Stimulated activated CD4-positive, alpha-beta T cell treated with anti-CD3 and anti-CD28 coated beads, Interleukin-4, amount 100 ng/mL, for 24 hours (primary cell): ENCODE measurements at places on chromosomes 13 and 19.
A peak's percentile ranks its signal among the peaks of the same experiment; 100 is the strongest.

DNA sequence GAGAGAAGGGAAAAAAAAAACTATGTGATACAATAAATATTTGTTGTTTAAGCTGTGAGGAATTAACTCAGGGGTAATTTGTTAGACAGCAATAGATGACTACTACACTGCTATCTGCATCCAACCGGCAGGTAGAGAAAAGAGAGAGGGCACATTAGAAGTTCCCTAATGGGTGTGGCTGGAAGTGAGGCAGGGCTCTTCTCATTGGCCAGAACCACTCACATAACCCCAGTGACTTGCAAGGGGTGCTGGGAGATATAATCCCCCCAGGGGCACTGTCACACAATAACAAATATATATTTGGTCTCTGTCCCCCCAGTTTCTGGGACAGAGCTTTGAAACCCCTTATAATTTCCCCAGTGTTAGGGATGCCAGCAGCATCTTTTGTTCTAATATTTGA, 24.3 kb downstream of the FGF21 start:
- DNase-seq = no peak

DNA sequence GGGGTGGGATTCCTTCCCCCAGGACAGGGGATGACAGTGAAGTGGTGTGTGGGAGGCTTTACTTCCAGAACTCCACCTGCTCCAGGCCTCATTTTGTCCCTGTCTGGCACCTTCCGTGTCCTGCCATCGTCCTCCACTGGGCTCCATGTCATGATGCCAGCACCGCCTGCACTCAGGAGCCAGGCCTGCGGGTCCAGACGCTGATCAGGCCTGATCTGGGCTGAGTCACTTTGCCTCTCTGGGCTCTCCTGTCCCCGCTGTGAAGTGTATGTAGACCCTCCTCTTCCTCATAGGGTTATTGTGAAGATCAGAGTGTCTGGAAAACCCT, 9.6 kb downstream of the FUZ start:
- DNase-seq = no peak

DNA sequence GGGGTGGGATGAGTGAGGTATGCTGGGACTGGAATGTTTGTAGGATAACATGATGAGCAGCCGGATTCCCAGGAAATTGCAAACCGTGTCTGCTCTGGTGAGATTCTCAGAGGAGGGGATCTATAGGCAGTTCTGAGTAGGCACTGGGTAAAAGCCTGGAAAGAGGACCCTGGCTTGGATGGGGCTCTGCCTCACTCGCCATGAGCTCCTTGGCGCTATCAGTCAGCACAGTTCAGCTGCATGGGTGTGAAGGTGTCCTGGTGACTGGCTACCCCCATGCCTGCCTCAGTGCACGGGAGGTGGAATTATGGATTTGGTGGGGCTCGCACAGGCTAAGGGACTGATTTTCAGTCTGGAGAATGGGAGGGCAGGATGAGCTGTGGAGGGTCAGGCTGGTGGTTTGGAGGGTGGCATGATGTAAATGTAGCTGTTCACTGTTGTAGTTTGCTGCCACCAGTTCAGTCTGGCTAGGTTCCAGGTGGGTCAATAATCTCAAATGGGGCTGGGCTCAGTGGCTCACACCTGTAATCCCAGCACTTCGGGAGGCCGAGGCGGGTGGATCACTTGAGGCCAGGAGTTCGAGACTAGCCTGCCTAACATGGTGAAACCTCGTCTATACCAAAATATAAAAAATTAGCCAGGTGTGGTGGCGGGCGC, 9.2 kb upstream of the ZNF627 start:
- no peak for DNase-seq

- no peak for DNase-seq
Observed at GRCh38 chr13:58955546-58956385, 1208.0 kb downstream of the DIAPH3 start.

DNA sequence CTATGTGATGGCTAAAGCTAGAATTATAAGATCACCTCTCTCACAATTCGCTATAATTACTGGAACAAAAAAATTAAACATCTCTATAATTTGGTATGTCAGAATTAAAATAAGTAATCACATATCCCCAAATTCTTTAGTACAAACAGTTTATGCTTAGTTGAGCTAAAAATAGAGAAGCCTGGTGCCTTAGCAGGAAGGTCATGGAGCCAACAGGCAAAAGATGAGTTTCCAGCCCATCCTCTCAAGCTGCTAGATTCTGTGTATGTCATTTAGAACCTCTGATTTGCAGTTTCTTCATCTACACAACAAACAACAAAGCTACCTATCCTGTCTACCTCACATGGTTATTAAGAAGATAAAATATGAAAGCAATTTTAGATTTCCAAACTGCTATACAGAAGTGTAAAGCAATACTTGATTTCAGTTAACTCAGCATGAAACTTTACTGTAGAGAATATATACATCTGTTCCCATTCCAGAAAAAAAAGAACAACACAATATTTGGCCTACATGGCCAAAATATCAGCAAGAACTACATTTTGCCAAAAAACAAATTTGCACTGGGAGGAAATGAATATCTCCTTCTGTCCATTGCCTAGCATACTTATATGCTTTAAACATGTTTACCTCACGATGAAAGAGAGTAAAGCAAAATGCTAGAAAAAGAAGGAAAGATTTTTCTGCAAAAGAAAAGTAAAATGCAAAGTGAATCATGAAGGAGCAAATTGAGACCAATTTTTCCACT, 294.0 kb upstream of the MIR17HG start:
- DNase-seq = no peak

DNA sequence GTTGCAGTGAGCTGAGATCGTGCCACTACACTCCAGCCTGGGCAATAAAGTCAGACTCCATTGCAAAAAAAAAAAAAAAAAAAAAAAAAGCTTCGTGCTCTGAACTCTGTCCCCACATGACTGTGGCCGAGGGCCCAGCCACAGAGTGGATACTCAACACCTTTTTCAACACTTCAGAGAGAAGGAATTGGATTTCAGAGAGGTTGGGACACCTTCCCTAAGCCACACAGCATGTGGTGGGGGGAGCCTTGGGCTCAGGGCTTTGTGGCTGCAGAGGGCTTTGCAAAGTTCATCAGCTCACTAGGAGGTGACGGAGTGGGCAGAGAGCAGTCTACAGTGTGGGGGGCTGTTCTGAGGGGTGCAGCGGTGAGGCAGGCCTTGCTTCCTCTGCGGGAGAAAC, 9.5 kb downstream of the LSM7 start:
- DNase-seq = no peak

GRCh38 chr13:103878891-103879605, 812.8 kb upstream of the SLC10A2 start:
- no peak for DNase-seq

- DNase-seq = no peak
Observed at GRCh38 chr13:39815345-39816111, 160.1 kb downstream of the COG6 start.

- no peak for DNase-seq
Observed at GRCh38 chr19:13149628-13150186, 468 bp downstream of the STX10 start.

GRCh38 chr19:21109116-21109515, 27.1 kb downstream of the ZNF714 start:
- no peak for DNase-seq

- peak; percentile 85 for DNase-seq
Observed at GRCh38 chr19:33235269-33235995, 9.8 kb upstream of the SLC7A10 start.

DNA sequence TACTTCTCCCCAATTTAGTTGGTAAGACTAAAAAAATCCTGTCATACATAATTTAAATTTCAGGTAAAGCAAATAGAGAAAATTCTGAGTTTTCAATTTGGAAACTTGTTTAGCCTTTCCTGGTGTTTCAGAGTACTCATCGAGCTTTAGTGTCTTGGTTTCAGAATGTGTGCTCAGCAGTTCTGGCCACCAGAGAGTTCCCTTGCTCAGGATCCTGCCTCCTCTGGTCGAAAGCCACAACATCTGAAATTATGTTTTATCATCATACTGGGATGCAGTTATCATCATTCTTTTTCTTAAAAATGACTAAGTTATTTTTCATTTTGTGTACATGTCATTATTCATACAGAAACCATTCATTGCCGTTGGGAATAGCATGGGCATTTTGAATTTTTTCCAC, 263.2 kb upstream of the SPRY2 start:
- no peak for DNase-seq

DNA sequence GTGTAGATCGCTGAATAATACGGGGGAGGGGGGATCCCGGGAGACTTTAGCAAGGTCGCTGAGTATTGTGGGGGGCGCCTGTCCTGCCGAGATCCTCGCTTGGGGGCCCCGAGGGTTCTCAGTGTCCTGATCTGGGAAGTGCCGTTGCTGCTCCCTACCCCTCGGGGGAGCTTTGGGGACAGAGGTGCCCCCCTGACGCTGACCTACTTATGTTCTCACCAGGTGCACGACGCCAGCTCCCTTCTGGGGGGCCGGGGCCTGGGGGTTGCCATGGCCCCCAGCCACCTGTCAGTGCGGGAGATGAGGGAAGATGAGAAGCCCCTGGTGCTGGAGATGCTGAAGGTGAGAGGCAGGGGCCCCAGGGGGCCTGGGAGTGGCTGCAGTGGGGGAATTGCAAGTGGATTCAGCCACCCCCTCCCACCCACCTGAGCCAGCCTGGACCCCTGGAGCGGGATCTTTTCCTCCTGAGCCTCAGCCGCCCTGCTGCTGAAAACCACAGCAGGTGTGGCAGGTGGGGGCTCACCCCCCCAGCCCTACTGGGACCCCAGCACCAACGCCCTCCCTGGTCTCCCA, 537 bp downstream of the NAT14 start:
- no peak for DNase-seq

DNA sequence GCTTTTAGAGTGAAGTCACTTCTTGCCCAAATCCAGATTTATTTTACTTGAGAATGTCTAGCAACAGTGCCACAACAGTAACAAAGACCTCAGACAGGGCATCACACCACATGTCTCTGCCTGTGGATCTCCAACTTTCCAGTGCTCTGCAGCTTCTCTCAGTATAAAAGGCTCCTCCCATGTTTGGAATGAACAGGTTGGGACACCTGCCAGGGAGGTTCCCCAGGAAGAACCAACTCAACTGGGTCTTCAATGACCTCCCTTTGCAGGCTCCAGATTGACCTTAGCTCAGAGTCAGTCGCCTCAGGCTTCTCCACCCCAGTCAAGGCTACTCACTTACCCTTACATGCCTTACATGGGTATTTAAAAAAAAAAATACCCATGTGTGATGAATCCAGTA, 3.4 kb downstream of the ZNF823 start:
- no peak for DNase-seq

- peak; percentile 59 for DNase-seq
Observed at GRCh38 chr19:46678110-46678732, 17.2 kb upstream of the DACT3 start.

- DNase-seq = peak; percentile 100
Observed at GRCh38 chr19:47600246-47601179, 8.4 kb upstream of the BICRA start.

DNA sequence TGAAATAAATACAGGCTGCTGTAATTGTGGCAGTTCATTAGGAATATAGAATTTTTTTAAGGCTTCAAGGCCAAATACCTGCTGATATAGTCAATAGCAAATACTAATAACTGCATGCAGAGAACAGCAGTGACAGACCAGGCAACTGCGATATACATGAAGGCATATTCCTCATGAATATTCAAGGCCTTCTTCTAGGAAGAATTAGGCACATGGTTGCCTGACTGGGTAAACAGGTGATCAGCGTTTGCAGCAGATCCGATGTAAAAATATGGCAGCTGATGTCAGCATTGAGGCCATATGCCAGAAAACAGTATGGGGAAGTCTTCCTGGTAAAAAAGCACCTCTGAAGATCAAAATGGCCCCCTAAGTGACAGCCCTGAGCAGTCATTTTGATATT, 629.7 kb downstream of the UQCRFS1 start:
- DNase-seq = no peak

DNA sequence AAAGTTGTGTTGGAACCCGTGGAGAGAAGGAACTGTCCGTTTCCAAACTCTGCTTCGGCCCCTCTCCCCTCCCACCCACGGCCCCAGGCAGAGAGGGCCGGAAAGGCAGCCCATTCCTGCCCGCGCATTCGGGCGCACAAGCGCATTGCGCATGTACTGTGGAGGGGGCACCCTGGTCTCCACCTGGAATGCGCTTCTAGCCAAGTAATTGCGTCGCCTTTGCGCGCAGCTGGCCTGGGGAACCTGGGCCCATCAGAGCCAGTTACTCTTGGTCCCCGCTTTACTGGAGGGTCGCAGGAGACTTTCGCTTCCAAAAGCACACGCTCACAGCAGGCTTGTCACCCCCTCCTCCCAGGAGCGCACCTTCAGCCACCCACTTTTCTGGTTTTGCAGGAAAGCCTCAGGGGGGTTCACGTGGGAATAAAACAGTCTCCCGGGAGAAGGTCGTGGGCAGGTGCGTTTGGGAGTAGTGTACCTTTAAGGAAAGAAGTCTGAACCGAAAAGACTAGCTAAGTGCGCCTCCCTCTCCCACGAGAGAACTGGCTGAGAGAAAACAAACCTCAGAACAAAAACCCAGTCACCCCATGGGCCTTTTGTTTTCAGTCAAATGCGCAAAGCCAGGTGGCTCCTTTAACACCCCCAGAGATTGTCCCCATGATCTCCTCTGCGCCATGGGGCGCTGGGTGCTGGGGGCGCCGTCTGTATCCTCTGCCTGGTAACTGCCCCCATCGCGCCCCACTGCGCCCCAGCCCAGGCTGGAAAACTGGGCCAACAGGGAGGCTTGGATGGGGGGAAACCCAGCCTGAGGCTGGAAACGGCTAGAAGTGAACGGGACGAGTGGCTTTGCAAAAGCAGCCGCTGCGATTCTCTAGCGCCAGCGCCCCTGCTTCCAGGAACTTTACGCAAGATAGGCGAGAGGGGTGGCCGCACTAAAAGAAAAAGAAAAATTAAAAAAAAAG, 28.5 kb downstream of the GSX1 start:
- DNase-seq = no peak

- DNase-seq = no peak
Observed at GRCh38 chr19:42316223-42317211, 3.4 kb downstream of the TMEM145 start.

- peak; percentile 40 for DNase-seq
Observed at GRCh38 chr13:19587635-19588300, 26.4 kb upstream of the TPTE2 start.

DNA sequence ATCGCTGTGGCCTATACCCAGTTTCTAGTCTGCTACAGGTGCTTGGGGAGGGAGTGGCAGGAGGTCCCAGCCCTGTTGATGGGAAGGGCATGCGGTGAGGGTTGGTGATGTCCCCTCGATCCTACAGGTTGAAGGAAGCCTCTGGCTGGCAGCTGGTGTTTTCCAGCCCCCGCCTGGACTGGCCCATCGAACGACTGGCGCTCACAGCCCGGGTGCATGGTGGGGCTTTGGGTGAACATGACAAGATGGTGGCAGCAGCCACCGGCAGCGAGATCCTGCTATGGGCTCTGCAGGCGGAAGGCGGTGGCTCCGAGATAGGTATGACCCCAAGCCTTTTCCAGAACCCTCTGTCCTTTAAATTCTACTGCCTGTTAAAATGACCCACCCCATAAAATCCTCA, 3.9 kb downstream of the SHKBP1 start:
- no peak for DNase-seq

DNA sequence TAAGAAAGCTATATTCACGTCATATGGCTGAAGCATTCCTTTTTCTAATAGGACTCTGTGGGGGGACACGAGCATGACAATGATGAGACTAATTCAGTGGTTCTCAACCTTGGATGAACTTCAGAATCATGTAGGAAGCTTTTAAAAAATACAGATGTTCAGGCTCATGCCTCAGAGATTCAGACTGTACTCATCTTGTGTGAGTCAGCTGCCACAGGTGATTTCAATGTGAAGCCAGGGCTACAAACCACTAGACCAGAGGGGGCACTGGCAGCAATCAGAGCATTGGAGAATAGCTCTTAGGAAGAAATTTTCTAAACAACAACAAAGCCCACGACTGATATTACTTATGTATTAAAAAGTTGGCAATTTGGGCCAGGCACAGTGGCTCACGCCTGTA, 91.7 kb downstream of the SERP2 start:
- no peak for DNase-seq

- peak; percentile 45 for DNase-seq
Observed at GRCh38 chr19:18233224-18233825, 7.1 kb upstream of the PDE4C start.
